Dermis microvascular lymphatic vessel endothelial cell (primary cell): ENCODE measurements at places on chromosomes 11 and 22. TPM values are rescaled to one million over a fixed set of nuclear protein-coding genes. Genes with fewer than 3 reads are reported as not detected.

Gene OR8D1
- not detected in 2 replicates for total RNA-seq

Gene MMP8
- not detected in 2 replicates for total RNA-seq

Gene UPK3A
- not detected in 2 replicates for total RNA-seq

Gene OR51M1
- not detected in 2 replicates for total RNA-seq

Gene FGF19
- not detected in 2 replicates for total RNA-seq

Gene SPON1
- total RNA-seq = under 0.01 and 0.51 TPM in 2 replicates

Gene MADD
- total RNA-seq = 15.5 and 23.3 TPM in 2 replicates

Gene DERL3
- 0.76 and 1.2 TPM in 2 replicates for total RNA-seq

Gene FIBIN
- not detected in 2 replicates for total RNA-seq

Gene PNPLA5
- not detected in 2 replicates for total RNA-seq

Gene XKR3
- total RNA-seq = not detected in 2 replicates

Gene HIRA
- 14.8 and 19.2 TPM in 2 replicates for total RNA-seq

Gene DDI1
- total RNA-seq = not detected in 2 replicates

Gene OR2AG1
- not detected in 2 replicates for total RNA-seq

Gene ZNF195
- 13.5 and 19.8 TPM in 2 replicates for total RNA-seq

Gene RAB38
- total RNA-seq = 1.5 and 2.4 TPM in 2 replicates

Gene HBB
- not detected in 2 replicates for total RNA-seq

Gene LARGE1
- total RNA-seq = 2.4 and 6.6 TPM in 2 replicates

Gene H19
- total RNA-seq = 5.5 and 162 TPM in 2 replicates

Gene CRYAB
- total RNA-seq = 0.13 TPM in 2 replicates

Gene SMIM38
- not detected in 2 replicates for total RNA-seq

Gene ISX
- total RNA-seq = not detected in 2 replicates

Gene OVOL1
- not detected in 2 replicates for total RNA-seq

Gene P4HA3
- total RNA-seq = 48.3 and 77.2 TPM in 2 replicates

Gene MRPL49
- total RNA-seq = 42.0 and 50.6 TPM in 2 replicates

Gene OTOG
- total RNA-seq = not detected in 2 replicates

Gene SBF1
- 26.7 and 35.4 TPM in 2 replicates for total RNA-seq
